ENCODE measurements at places on chromosomes 3 and 15.

DNA sequence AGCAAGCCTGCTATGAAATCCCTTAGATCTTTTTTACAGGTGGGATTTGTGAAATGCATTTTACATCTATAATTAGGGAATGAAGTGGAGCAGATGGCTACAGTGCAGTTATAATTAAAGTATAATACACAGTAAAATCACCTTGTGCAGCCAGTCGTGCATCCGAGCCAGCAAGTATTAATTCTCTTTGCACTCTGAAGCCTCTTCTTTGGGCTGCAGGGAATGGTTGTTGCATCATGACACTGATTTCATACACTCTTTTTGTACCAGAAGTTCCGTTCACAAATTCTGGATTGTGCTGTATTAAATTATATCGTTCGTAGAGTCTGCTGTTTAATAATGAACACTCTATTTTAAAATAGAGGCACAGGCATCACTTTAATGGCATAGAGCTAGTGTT, 28.7 kb upstream of the TP63 start:
- DNase-seq = no peak

- no peak for DNase-seq
Measured at GRCh38 chr3:177338697-177339219, 141.5 kb upstream of the TBL1XR1 start.

DNA sequence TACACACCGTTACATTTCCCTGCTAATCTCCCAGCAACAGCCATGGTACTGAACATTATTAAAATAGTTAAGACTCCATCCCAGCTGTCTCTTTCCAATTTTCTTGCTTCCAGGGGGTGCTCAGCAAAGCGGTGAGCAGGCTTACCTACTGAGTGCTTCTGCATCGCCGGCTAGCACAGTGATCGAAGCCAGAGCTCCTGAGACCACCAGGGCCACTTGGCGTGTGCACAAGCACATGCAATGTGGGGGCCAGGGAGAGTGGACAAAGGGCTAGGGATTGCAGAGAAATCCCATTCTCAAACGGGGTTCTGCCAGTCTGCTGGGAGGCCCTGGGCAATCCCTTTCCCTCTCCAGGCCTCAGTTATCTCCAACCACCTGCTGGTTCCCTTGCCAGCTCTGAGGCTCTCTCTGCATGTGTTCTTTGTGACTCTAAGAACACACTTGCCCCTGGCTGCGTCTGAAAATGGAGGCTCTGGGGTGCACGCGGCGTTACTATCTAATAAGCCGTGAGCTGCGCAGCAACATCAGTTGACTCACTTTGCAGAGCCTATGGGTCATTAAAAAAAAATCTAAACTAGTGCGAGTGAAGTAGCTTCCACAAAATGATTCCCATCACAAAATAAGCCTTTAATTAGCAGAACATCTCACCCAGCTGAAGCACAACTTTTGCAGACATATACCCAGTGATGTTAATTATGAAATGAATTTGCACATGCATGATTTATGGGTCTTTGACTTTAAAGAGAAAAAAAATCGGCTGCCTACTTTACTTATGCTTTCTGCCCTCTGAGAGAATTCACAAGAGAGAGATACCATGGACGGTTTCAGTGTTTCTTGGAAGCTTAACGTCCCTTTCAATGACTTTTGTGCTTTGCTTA, 271.5 kb downstream of the TLE3 start:
- no peak for DNase-seq

DNA sequence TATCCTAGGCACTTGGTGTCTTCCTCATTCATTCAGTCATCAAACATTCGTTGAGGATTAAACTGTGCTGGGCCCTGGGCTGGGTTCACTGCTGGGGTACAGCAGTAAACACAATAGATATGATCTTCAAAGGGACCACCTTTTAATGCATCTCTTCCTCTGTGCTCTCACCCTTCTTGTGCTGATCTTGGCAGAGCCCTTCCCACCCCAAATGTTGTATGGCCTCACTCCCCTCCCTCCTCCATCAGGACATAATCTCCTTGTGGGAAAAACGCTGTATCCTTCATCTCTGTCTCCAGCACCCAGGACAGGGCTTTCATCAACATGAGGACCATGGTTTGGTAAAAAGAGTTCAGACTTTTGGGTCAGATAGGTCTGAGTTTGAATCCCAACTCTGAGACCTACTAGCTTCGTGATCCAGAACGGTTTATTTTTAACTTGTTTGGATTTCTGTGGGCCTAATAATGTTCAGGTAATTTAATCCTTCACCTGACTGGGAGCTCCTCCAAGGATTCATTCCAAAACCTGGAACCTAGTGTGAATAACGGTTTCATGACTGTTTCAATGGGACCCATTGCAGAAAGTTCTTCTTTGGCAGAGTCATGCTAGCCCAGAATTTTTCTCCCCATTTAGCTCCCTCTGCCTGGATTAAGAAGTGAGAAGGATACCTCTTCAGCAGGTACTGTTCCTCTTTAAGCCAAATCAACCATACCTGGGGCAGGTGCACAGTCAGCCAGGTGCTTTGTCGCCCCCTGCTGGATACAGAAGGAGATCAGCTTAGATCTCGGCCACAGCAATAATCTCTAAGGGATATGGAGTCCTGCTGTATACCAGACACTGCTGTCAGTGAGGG, 5.2 kb upstream of the WNT7A start:
- DNase-seq = no peak

DNA sequence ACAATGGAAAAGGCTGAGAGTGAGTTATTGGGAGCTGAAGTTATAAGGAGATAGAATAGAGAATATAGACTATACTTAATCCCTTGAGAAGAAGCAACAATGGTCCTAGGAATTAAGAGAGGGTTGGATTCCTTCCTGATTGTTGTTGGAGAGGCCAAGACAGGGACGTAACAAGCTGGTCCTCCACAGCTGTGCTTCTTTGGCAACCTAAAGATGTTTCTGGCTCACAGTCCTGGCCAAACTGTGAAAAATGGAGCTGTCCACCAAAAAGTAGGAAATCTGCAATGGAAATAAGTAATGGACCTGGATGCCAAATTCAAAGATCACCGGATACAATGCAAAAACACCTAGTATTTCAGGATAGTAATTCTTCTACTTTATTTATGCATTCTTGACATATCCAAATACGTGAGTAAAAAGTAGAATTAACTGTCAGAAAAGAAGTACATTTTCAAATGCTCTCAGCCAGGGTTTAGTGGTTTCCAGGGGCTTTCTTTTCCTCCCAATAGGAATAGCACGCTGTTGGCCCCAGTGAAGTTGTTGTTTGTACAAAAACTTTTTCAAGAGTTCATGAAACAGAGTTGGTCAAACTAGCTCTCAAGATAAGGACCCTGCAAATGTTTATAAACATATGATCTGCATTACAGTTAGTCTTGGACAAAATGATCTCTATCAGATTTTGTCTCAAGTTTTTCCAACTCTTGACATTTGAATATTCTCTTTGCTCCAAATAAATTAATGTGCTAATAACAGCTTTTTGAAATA, 28.3 kb downstream of the CERS3 start:
- DNase-seq = no peak

GRCh38 chr15:99909592-99910295, 176.5 kb upstream of the LYSMD4 start:
- no peak for DNase-seq

- DNase-seq = no peak
Measured at GRCh38 chr3:138949002-138949418, 2.0 kb downstream of the FOXL2NB start.

GRCh38 chr15:89674526-89674925, 4.6 kb downstream of the PLIN1 start:
- DNase-seq = no peak

- no peak for DNase-seq
Measured at GRCh38 chr3:37053753-37054152, 60.4 kb downstream of the MLH1 start.

- DNase-seq = no peak
Measured at GRCh38 chr15:89783111-89783860, 7.2 kb downstream of the MESP2 start.

DNA sequence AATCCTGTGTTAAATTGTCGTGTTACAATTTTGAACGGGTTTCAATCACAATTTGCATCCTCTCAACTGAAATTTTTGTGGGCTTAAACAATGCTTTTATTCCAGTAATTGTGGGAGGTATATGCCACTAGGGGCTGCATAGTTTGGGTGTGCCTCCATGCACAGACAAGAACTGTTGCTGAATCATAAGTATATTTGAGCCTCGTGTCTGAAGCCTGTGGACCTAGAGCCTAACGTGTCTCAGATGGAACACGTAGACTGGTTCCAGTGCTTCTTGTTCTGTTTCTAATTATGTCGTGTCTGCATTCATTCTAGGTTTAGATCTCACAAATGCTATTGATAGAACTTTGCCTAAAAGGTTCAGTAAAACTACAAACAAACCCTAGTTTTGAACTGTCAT, 363.4 kb downstream of the RBMS3 start:
- DNase-seq = no peak

DNA sequence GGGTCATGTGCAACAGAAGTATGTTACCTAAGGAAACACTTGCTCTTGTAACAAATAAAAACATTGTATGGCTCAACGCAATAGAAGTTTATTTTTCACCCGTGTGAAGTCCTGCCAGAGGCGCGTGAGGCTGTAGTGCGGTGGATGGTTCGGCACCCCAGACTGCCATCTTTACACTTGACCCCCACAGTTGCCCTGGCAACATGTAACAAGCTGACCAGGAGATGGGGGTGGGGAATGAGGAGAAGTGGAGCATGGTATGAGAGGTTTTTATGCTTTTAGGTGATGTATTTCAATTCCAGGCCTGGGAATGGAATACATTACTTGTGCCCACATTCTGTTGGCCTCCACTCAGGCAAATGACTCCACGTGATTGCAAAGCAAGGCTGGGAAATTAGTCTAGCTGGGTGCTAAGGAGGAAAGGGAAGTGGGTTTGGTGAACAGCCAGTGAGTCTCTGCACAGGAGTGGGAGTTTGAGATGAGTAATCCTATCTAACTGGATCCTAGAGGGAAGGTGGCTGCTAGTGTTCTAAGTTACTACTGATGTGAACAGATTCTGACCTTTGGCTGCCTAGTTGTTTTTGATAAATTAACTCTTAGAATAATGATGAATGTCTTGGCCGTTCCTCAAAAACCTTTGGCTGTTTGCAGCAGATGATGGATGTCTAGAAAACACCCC, 33.8 kb upstream of the GREM1 start:
- no peak for DNase-seq

Data from heart right ventricle (tissue), 16 donors.